ENCODE measurements at places on chromosomes 4 and X. TPM values are rescaled to one million over a fixed set of nuclear protein-coding genes. Genes with fewer than 3 reads are reported as not detected.

FAM114A1 gene
- 30.1 TPM for total RNA-seq

MAGEB1 gene
- total RNA-seq = not detected

MMRN1 gene
- not detected for total RNA-seq

SERTM2 gene
- total RNA-seq = not detected

LUZP4 gene
- not detected for total RNA-seq

NUDT9 gene
- 25.3 TPM for total RNA-seq

DUX4 gene
- total RNA-seq = not detected

MAOA gene
- 0.16 TPM for total RNA-seq

CTAG2 gene
- total RNA-seq = not detected

G3BP2 gene
- 78.1 TPM for total RNA-seq

KIF4A gene
- total RNA-seq = 24.2 TPM

PCDH18 gene
- not detected for total RNA-seq

PJA1 gene
- total RNA-seq = 19.2 TPM

VEGFD gene
- total RNA-seq = 0.23 TPM

RTL3 gene
- total RNA-seq = 0.05 TPM

SLC9B1 gene
- total RNA-seq = not detected

HTN3 gene
- total RNA-seq = not detected

DNAAF6 gene
- not detected for total RNA-seq

DCHS2 gene
- not detected for total RNA-seq

MAD2L1 gene
- total RNA-seq = 49.4 TPM

F8A1 gene
- total RNA-seq = 112 TPM

RASGEF1B gene
- total RNA-seq = 0.25 TPM

TMPRSS11D gene
- total RNA-seq = not detected

SPANXN5 gene
- not detected for total RNA-seq

CRLF2 gene
- total RNA-seq = 1.3 TPM

WDR19 gene
- 11.2 TPM for total RNA-seq

TBC1D8B gene
- total RNA-seq = 1.5 TPM

POLN gene
- 0.96 TPM for total RNA-seq

TMPRSS11F gene
- total RNA-seq = not detected

CXCL11 gene
- not detected for total RNA-seq

MAGEC2 gene
- total RNA-seq = not detected

ASB9 gene
- 20.8 TPM for total RNA-seq

REST gene
- 8.7 TPM for total RNA-seq

ARHGEF38 gene
- not detected for total RNA-seq

MTTP gene
- not detected for total RNA-seq

HDAC6 gene
- 26.4 TPM for total RNA-seq

CSAG2 gene
- not detected for total RNA-seq

FGFBP1 gene
- 3.7 TPM for total RNA-seq

CXorf49B gene
- not detected for total RNA-seq

HS3ST1 gene
- 0.34 TPM for total RNA-seq

XG gene
- total RNA-seq = not detected

NUDT10 gene
- 0.62 TPM for total RNA-seq
